Astrocyte of the spinal cord (primary cell): ENCODE measurements at places on chromosomes 12 and 14.
A peak's percentile ranks its signal among the peaks of the same experiment; 100 is the strongest.

GRCh38 chr12:3672113-3672509, 80.8 kb downstream of the CRACR2A start:
- DNase-seq = no peak

DNA sequence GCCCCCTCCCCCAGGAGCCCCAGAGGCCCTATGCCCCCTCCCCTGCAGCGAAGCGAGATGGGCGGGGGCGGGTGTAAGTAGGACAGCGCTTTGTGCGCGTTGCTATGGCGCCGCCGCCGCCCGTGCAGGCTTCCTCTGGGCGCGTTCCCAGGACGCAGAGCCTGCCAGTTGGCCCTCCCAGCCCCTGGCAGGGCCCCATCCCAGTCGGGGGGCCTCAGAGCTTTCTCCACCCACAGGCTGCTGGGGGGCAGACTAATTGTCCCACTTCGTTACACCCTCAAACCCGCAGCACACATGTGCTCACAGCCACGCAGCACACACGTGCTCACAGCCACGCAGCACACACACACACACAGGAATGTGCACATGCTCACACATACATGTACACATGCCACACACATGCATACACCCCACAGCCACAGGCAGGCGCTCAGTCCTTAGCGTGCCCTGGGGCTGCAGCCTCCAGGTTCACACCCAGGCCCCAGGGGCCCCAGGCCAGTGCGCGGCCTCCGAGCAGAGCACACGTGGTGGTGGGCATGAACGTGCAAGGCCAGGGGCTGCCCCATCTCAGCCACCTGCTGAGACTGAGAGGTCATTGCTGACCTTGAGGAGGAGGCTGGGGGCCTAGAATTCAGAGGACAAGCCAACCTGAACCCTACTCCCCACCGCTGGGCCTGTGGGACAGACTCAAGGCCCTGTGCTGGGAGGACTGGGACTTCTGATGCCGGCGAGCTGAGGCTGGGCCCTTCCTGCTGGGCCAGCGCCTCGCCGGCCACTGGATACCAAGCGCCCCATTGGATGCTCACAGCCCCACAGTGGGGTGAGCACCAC, 15.6 kb downstream of the TRMT61A start:
- DNase-seq = no peak

- no peak for DNase-seq
Observed at GRCh38 chr12:63963868-63964267, 119.4 kb downstream of the SRGAP1 start.

DNA sequence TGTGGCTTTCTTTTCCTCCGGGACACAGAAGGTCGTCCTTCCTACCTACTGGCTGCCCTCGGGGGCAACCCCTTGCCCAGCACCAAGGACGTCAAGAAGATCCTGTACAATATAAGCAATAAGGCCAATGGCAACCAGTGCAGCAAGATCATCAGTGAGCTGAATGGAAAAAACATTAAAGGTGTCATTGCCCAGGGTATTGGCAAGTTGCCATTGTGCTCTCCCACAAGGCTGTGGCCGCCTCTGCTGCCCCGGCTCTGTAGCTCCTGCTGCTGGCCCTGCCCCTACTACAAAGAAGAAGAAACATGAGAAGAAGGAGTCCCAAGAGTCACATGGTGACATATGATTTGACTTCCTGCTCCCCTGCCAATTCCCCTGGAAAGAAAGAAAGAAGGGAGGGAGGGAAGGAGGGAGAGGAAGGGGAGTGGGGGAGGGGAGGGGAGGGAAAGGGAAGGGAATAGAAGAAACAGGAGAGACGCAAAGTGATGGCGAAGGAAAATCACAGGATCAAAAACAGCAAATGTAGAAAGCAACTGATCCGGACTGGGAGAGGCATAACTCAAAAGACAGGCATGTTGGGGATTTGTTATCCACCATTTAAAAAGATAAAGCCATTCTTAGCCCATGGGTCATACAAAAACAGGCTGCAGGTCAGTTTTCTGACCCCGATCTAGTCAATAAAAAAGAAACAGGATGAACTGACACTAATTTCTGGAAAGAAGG, 61.3 kb upstream of the RESF1 start:
- DNase-seq = peak; percentile 28

DNA sequence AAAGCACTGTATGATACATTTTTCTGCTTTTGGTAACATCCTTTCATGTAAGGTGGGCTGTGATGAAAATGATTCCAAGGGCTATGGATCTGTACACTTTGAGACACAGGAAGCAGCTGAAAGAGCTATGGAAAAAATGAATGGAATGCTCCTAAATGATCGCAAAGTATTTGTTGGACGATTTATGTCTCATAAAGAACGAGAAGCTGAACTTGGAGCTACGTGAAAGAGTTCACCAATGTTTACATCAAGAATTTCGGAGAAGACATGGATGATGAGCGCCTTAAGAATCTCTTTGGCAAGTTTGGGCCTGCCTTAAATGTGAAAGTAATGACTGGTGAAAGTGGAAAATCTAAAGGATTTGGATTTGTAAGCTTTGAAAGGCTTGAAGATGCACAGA, 22.1 kb upstream of the SRGAP1 start:
- DNase-seq = peak; percentile 30

DNA sequence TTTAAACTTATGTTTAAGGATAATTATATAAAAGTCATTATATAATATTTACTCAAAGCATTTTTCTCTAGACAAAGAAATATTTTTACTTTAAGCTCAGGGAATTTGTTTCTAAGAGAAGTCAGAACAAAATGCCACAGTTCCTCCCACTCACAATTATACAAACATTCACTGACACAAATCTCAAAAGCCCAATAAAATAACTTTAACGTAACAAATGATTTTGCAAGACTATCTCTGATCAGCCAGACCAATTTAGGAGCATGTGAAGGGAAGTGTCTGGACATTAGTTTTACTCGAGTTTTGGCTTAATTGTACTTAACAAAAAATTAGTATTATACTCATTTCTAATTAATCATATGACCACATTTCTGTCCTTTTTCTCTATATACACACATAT, 41.2 kb downstream of the COCH start:
- DNase-seq = no peak
